A549 treated with ZK216348 at 1 μM for 4 hours (cell line): ENCODE measurements at places on chromosomes 13 and 19. TPM values are rescaled to one million over a fixed set of nuclear protein-coding genes. Genes with fewer than 3 reads are reported as not detected.

Gene CEACAM20
- total RNA-seq: 0.09 to 0.11 TPM in 2 of 5 replicates, not detected in the others

Gene LIM2
- not detected in 5 replicates for total RNA-seq

Gene IGFL1
- total RNA-seq: 1.3 to 3.8 TPM (median 2.4 TPM) in 5 replicates

Gene FFAR3
- total RNA-seq: not detected in 5 replicates

Gene CYP2A7
- total RNA-seq: not detected in 5 replicates

Gene CEACAM19
- total RNA-seq: 6.6 to 13.0 TPM (median 10.0 TPM) in 5 replicates

Gene TMC4
- total RNA-seq: 1.5 to 2.8 TPM (median 1.6 TPM) in 5 replicates

Gene PSG4
- 0.22 to 2.0 TPM (median 0.50 TPM) in 5 replicates for total RNA-seq

Gene TRAPPC6A
- 29.2 to 47.2 TPM (median 38.5 TPM) in 5 replicates for total RNA-seq

Gene ONECUT3
- not detected in 5 replicates for total RNA-seq

Gene ZNF440
- total RNA-seq: 0.06 to 0.13 TPM in 2 of 5 replicates, not detected in the others
